ENCODE measurements at places on chromosomes 3 and 15.

DNA sequence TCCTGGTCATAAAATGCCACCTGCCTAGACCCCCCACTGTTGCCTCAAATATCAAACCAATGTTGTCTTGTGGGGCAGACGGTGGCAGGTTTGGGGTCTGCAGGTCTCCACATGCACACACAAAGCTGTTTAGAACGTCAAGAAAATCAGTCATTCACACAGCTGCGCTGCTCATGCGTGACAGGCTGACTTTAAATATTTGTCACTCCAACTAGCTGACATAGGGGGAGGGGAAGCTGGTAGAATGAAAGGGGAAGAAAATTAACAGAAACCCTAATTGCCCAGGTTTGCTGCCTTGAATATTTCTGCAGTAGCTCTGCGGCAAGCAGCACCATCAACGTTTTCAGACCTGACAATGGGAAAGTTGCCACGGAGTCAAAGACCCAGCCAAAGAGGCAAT lies 201.8 kb downstream of the ABHD5 start:
- no peak for DNase-seq

DNA sequence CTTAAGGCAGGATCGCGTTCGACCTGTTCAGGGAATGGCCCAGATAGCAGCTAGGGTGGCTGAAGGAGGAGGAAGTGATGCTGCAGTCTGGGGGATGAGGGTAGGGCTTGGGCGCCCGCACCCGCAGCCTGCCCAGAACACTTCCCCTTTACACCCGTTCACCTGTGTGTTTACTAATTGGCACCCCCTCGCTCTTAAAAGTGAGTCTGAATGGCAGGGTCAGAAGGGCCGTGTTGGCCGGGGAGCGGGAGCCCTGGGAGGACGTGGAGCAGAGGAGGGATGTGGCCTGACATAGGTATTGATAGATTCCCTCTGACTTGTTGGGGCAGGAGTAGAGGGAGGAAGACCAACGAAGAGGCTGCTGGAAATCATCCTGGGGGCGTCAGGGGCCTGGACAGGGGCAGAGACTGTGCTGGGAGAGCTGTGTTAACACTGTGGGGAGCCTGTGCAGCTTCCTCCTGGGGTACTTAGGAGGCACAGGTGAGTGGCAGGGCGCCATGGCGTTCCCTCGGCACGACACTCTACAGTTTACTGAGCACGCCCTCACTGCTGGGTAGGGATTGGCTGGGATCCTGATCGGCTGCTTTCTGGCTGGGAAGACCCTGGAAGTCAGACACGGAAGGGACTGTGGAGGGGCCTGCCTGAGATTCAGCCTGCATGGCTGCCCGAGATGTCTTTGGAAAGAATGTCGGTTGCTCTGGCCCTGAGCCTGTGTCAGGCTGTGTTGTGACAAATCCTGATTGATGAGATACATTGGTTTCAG lies 51.7 kb downstream of the SLC6A6 start:
- DNase-seq, result no peak

DNA sequence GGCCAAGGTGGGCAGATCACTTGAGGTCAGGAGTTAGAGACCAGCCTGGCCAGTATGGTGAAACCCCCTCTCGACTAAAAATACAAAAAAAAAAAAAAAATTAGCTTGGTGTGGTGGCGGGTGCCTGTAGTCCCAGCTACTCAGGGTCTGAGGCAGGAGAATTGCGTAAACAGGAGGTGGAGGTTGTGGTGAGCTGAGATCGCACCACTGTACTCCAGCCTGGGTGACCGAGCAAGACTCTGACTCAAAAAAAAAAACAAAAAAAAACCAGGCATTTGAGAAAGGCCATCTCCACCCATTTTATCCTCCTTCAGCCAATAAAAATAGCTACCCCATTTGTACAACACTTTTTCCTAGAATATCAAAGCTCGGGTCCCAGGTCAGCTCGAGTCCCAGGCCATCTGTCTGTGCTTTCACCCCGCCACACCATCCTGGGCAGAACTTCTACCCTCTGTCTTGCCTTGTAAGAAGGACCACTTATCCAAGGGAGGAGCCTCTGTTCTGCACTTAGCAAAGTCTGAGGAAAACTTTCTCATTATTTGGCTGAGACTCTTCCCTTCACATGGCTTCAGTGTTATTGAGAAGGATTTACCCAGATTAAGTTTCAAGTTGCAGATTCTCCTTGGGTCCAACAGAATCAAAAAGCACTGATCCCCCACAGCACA lies 99.1 kb downstream of the MESD start:
- no peak for DNase-seq

- DNase-seq, result no peak
Observed at GRCh38 chr3:156174229-156174847, 54.0 kb downstream of the KCNAB1 start.

DNA sequence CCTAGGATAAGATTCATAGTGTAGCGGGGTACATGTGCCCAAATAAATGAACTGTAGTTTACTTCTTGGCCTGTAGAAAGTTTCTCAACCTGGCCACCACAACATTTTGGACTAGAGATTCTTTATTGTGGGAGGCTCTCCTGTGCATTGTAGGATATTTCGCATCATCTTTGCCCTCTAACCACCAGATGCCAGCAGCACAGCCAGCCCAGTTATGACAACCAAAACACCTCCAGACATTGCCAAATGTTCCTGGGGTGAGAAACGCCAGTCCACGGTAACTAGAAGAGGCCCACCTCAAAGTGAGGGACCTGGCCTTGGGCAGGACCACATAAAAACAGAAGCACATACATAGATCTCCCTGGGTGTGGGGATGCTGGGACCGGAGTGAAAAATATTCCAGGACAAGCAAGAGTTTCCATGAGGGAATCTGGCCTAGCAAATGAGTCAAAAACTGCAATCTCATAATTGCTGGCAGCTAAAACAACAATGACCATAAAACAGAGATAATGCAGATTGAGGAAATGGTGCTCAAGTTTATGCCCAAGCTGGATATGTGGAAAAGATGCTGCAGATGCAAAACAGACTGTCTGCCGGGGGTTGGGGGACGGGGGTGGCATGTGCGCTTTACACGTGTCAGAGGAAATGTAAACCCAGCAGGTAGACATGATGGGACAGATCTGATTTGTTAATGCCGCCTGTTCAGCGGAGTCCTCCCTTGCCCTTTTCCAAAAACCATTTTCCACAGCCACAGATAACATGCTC lies 39.7 kb downstream of the ARHGEF3 start:
- DNase-seq, result no peak

DNA sequence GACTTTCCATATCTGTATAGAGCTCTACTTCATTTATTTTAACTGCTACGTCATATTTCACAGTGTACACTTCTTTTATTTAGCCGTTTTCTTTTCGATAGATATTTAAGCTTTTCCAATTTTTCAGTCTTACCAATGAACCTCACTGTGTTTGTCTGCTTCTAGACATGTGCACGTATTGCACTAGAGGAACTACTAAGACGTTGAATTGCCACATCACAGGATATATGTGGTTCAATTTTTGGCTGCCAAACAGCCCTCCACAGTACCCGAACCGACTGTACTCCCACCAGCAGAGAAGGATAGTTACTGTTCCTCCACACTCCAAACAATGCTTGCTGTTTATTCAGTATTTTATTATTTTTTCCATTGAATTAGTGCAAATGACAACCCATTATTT lies 2.0 kb downstream of the NR1I2 start:
- DNase-seq, result no peak

DNA sequence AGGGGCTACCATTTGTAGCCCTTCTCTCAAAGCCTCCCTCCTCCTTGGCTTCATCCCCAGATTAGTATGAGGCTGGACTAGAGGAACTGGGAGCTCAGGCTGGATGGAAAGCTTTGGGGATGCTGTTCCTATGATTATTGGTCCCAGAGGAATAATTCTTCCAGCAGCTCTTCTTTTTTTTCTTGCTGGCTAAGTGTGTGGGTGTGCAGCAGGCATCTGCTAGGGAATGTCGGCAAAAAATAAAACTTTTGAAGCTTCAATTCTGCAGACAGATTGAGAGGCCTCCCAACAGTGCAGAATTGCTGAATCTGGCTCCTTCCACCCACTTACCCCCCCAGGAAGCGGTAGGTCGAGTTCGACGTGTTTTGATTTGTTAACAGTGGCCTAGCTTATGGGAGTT lies 138.5 kb upstream of the ANKRD28 start:
- no peak for DNase-seq

DNA sequence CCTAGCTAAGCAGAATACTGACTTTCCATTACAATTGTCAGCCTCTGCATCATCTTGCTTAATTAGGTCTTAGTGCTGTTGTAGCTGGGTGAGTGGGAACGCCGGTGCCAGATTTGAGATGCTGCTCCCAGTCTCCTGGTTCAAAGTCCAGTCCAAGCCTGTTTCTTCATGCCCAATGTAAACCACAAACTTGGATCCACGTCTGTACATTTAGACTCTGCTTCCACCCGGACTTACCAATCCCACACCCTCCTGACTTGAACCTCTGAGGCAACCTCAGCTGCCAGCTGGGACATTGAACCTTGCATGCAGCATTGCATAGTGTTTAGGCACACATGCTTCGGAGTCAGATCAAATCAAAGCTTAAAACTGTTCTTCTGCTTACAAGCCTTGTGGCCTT lies 43.0 kb downstream of the BCL2L10 start:
- DNase-seq, result no peak

GRCh38 chr3:117853923-117854668 lies 1144.5 kb downstream of the TUSC7 start:
- DNase-seq, result no peak

GRCh38 chr3:129560911-129561594 lies 18.1 kb downstream of the H1-8 start:
- no peak for DNase-seq

DNA sequence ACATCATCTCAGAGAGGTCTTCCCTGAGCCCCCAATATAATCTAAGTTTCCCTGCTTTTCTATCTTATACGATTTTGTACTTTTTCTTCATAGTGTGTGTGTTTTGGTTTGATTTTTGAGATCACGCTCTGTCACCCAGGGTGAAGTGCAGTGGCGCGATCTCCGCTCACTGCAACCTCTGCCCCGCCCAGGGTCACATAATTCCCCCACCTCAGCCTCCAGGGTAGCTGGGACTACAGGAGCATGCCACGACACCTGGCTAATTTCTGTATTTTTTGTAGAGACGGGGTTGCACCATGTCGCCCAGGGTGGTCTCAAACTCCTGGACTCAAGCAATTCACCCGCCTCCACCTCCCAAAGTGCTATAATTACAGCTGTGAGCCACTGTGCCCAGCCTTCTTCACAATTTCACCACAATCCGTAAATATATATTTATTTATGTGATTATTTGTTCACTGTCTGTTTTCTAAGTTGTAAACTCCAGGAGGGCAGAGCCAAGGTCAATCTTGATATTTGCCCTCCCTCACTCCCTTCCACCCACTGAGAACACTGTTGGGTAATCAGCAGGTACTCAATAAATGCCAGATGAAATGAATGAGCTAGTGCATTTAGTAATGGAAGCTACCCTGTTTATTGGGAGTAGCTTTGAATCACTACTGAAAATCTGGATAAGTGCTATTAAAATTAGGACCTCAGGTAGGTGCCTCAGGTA lies 547 bp upstream of the KNSTRN start:
- DNase-seq, result no peak

DNA sequence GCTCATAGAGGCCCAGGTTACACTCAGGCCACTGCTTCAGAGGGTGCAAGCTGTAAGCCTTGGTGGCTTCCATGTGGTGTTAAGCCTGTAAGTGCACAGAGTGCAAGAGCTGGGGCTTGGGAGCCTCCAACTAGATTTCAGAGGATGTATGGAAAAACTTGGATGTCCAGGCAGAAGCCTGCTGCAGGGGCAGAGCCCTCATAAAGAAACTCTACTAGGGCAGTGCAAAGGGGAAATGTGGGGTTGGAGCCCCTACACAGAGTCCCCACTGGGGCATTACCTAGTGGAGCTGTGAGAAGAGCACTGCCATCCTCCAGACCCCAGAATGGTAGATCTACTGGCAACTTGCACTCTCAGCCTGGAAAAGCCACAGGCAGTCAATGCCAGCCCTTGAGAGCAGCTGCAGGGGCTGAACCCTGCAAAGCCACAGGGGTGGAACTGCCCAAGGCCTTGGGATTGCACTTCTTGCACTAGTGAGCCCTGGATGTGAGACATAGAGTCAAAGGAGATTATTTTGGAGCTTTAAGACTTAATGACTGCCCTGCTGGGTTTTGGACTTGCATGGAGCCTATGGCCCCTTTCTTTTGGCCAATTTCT lies 14.0 kb downstream of the MITF start:
- no peak for DNase-seq

- peak; percentile 14 for DNase-seq
Observed at GRCh38 chr15:21261396-21261964, 178.8 kb downstream of the POTEB3 start.

DNA sequence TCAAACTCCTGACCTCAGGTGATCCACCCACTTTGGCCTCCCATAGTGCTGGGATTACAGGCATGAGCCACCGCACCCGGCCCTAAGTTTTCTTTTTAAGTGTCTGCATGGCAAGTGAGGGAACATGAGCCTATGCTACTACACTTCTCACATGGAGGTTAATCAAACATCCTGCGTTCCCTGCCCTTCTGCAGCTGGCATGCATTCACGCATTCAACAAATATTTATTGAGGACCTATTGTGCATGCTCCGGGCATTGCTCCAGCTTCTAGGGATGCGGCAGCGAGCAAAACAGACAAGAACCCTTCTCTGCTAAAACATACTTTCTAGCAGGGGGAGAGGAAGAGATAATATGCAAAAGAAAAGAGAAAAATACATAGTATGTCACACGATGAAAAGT lies 42.6 kb upstream of the ACKR4 start:
- no peak for DNase-seq

- DNase-seq, result no peak
Observed at GRCh38 chr15:40368719-40369473, 10.9 kb downstream of the DISP2 start.

- DNase-seq, result no peak
Observed at GRCh38 chr3:156300371-156300770, 180.0 kb downstream of the KCNAB1 start.

DNA sequence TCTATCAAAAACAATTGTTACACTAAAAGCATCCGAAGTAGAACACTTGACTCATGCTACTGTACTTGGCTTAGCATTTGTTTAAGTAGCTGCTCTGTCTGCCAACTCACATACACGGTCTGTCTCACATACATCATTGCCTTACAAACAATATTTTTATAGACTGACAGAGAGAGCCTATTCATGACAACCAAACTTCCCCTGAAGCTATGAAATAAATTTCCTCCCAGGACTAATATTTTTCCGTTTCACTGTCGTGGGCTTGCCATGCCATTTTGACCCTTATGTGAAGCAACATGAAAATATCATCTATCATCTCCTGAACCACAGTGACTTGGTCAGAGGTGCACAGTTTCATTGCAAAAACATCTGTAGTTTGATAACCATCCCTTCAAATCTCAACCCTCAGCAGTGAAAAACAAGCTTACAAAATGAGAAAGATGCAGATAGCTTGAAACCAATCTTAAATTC lies 66.5 kb upstream of the PYGO1 start:
- no peak for DNase-seq

GRCh38 chr3:172102123-172102882 lies 62.9 kb downstream of the FNDC3B start:
- peak; percentile 12 for DNase-seq

- no peak for DNase-seq
Observed at GRCh38 chr15:31486906-31487695, 160.5 kb downstream of the KLF13 start.

DNA sequence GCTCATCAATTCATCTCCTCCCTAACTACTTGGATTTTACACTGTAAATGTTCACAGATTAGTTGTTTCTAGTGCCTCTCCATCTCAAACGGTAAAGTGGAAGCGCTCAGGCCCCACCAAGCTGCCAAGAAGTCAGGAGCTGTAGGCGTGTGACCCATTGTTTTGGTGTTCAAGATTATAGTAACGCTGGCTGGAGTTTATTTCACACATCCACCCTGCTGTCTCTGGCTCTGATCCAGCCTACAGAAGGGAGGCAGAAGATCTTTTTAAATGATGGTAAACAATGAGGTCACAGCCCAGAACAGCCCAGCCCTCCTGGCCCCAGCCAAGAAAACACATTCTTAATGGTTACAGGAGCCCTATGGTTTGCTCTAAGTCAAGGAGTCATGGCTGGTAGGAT lies 25.7 kb upstream of the GALNT15 start:
- DNase-seq, result no peak

Measured in T-helper 17 cell (primary cell).